NB4 (cell line): ENCODE measurements at places on chromosomes 6 and 20.

DNA sequence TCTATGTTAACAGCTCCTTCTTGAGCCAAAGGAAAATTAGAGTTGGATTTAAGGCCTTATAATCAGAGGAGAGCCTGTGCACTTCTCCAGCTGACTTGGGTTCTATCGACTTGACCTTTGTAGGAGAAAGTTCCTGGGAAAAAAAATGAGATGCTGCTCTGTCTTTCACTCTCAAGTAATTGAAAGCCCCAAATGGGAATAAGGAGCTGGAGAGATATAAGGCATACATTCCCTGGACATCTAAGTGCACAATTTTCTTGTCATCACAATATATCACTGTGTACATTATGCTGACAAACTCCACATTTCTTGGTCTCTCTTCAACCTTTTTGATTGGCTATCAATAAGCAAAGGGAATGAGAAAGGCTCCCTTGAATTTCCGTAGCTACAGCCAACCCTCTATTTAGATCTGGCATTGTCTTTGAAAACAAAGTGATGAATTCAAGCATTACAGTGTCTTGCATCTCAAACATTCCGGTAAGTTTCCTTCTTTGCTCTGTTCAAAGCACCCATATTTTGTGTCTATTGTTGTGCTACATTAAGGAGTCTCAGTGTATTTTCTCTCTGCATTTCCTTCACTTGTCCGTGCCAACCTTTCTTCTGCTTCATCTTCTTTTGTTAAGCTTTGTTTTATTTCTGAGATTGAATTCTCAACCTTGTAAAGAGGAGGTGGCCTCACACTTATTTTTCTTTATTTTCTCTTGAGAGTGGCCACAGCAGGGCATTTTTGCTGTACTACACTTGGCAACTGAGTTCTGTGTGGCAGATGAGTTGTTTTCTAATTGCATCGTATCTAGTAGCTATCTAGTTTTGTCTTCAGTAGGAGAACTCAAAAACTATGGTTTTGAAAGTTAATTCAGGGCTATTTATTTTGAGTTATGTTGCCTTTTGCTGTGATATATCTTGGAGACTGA is 450.3 kb upstream of the MAN1A1 start:
- no peak for DNase-seq

- no peak for DNase-seq
Measured at GRCh38 chr6:84003131-84003530, 30.4 kb upstream of the MRAP2 start.

GRCh38 chr6:146489468-146490151 is 54.0 kb upstream of the RAB32 start:
- no peak for DNase-seq

DNA sequence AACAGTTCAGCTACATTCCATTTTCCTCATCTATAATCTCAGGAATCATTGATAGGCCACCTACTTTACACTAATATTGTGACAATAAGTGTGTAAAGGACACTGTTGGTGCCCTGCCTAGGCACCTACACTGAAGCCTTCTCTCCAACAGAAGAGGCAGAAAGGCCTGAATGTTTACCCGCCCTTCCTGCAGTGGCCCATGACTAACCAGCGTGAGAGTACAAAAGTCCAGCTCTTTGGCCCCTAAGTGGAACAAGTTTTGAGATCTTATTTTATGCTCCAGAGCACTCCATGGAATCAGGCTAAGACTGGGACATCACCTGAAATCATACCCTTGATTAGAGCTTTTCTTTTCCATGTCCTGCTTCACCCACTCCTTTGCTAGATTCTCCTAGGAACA is 359.7 kb downstream of the ARHGAP18 start:
- no peak for DNase-seq

DNA sequence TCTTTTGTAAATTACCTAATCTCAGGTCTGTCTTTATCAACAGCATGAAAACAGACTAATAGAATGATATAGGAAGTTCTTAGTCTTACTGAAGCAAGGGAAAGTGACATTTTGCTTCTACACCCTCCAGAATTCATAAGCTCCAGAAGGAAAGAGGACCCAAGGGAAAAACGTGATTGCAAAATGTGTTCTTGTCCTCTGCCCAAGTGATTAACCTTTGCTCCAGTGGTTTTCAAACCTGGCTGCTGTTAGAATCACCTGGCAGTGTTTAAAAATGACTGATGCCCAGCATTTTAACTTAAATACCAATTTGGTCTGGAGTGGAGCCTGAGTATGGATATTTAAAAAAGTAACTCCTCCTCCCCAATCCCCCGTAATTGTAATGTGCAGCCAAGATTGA is 191.4 kb downstream of the SLC16A10 start:
- DNase-seq: no peak

GRCh38 chr6:13941902-13942301 is 17.1 kb downstream of the RNF182 start:
- no peak for DNase-seq

DNA sequence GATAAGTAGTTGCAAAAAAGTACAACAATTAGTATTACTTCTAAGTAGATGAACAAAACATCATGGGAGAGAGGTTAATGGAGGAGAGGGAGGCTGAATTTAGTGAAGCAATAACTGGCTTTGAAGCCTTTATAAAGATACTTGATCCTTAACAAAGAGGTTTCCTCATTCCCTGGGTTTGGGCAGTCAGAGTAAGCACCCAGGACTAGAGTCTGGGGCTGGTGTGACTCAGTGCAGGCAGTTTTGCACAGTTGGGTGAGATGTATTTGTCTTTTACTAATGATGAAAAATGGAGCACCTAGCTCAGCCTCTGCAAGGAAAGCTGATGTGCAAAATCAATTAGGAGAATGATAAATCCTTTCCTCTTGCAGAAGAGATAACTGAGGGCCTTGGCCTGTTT is 11.8 kb upstream of the OPN5 start:
- DNase-seq: no peak

DNA sequence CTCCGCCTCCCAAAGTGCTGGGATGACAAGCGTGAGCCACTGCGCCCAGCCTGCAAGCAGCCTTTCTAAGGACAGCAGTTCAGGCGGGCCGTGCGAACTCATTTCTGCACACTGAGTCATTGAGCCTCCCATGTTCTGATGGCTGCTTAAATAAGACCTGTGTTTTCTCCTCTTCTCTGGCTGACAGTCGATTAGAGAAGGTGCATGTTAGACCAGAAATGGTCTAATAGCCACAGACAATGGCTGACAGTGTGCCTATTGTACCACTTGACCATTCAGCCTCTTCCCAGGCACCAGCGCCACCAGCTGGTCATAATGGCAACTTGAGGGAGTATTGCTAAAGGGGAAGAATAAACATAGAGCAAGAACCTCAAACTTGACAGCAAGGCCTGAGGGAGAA is 6.2 kb downstream of the CST11 start:
- DNase-seq: peak; percentile 66

GRCh38 chr6:166998256-166999144 is 697 bp upstream of the CEP43 start:
- peak; percentile 52 for DNase-seq

GRCh38 chr20:60102665-60103210 is 144.5 kb downstream of the CDH26 start:
- peak; percentile 48 for DNase-seq

GRCh38 chr6:137159912-137160311 is 13.5 kb downstream of the IL22RA2 start:
- no peak for DNase-seq

- DNase-seq: no peak
Measured at GRCh38 chr20:44761423-44761822, 15.8 kb downstream of the KCNK15 start.

- peak; percentile 60 for DNase-seq
Measured at GRCh38 chr6:63418741-63419140, 99.0 kb upstream of the LGSN start.

- no peak for DNase-seq
Measured at GRCh38 chr6:88637761-88638545, 325.5 kb downstream of the RNGTT start.

GRCh38 chr6:124462750-124463149 is 499.5 kb upstream of the RNF217 start:
- no peak for DNase-seq

GRCh38 chr6:53009056-53009455 is 14.0 kb upstream of the GSTA4 start:
- no peak for DNase-seq

GRCh38 chr6:16901306-16901705 is 140.0 kb upstream of the ATXN1 start:
- no peak for DNase-seq

DNA sequence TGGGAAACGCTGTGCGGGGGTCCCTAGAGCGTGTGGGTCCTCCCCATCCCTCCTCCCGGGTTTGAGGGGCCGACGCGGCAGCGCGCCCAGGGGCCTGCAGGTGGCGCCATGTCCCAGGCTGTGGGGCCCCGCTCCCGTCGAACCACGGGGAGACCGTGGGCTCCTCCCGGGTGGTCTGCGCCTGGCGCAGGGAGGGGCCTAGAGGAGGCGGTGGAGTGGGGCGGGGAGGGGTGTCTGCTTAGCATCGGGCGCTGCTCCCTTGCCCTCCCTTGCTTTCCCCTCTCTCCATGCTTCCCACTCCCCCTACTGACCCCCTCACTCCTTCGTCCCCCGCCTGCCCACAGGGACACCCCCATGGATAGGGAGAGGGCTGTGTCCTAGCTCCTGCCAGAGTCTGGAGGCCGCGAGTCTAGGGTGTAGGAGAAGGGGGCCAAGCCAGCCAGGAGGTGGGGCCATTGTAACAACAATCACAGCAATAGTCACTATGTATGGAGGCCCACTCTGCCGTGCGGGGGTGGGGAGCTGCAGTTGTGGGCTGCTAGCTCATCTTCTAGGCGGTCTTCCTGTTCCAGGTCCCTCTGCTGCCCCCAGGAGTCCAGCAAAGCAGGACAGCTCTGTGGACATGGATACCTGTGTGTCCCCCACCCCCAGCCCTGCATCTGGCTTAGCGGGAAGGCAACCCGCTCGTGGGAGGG is 51.7 kb downstream of the CHMP4B start:
- DNase-seq: peak; percentile 51

- DNase-seq: peak; percentile 12
Measured at GRCh38 chr6:113662688-113663333, 194.3 kb upstream of the MARCKS start.

DNA sequence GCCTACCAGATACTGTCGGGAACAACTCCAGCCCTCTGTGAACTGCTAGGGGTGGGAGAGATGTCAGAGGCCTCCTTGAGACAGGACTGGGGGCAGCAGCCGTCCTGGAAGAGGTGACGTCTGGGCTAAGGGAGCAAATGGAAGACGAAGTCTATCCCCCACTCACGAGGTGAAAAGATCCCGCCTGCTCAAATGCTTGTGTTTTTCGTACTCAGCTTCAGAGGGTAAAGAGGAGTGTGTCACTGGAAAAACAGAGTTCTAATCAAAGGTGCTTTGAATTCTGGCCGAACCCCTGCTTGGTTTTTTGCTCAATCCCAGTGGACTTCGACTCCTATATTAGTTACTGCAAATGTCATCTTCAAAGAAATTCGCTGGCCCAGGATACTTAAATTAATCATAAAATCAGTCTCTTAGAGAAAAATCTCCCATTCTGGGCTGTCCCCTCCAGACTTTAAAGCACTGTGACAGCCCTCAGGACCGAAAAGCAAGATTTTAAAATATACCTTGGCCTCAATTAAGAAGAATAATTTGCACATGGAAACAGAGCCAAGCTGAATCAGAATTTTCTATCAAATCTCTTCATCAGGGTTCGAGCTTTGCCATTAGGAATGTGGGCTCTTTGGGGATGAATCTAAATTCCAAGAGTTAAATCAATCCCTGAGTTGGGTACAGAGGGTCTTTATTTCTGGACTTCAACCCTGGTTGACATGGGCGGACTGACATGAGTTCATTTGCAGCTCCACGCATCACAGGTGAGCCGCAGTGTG is 61.8 kb upstream of the AFDN start:
- DNase-seq: no peak

DNA sequence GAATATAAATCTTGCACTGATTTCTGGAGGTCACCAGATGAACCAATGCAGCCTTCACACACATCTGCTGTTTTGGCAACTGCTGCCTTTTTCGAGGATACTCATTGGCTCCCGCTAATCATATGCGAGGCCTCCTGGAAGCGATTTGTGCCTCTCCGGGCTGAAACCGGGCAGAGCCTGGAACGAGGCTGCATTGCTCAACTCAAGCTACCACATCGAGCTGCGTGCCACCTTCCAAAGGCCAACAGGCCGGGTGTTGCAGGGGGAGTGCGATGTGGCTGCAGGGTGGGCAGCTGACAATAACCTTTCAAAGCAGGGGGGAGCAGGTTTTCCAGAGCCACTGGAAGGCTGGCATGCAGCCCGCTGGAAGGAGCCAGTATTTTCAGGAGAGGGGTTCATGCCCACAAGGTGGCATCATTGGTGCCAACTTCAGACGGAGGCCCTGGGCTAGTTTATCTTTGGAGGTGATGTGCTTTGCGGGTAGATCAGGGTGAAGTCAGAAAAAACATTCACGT is 122.6 kb upstream of the IFNGR1 start:
- peak; percentile 20 for DNase-seq

- DNase-seq: peak; percentile 62
Measured at GRCh38 chr6:44001318-44002066, 125.8 kb downstream of the MRPL14 start.

DNA sequence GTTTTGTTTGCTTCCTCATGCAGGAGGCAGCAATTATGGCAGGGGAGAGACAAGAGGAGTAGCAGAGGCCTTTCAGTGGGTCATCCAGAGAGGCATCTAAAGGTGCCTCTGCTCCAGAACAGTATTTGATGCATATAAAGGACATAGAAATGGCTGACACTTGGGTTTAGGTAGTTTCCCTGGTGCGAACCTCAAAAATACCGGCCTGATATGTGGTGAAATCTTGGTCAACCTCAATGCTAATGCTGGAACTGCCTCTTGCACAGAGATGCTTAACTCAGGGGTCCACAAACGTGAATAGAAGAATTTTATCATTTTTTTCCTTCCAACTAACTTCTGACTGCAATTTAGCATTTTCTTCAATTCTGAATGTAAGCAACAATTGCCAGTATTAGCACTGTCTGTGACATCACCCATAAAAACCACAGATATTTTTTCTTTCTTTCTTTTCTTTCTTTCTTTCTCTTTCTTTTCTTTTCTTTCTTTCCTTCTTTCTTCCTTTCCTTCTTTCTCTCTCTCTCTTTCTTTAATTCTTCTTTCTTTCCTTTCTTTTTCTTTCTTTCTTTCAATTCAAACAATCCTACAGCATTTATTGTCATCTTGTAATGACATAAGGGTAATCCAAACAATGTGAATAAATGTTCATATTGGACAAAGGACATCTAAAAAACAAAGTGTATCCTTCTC is 180.0 kb upstream of the UST start:
- DNase-seq: no peak

DNA sequence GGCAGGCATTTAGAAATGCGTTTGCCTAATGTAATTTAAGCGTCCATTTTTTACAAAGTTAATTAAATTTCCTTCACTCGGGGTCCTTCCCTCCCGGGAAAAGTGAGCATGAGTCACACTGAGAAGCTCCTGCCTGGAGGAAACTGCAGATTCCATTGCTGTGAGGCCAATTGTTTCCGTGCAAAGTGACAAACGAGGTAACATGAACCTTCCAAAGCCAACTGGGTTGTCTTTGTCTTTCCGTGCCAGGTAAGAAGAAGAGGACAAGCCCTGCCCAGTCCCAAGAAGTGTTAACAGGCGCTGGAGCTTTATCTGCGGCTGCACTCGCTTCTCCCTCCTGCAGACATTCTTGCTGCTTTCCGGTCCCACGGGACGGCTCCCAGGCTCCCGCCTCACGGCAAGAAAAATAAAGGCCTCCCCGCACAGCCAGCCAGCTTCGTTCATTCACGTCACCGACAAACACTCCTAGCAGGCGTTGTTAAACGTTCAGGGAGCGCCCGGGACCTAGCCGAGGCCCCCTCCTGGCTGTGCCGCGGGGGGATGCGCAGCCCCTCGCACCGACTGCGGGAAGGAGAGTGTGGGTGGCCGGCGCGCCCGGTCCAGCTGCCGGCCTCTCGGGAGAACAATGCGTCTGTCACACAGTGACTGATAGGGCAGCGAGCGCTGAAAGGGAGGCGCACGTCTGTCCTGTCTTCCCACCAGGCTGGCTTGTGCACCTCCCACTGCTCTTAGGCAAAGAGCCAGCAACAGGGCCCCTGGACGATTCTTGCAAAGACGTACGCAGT is 61.5 kb upstream of the HDDC2 start:
- DNase-seq: peak; percentile 21
